ENCODE measurements at places on chromosomes 3 and 15. TPM values are rescaled to one million over a fixed set of nuclear protein-coding genes. Genes with fewer than 3 reads are reported as not detected.

USP13 gene
- polyA plus RNA-seq = 23.5 TPM

ARPIN gene
- 32.9 TPM for polyA plus RNA-seq

DNA sequence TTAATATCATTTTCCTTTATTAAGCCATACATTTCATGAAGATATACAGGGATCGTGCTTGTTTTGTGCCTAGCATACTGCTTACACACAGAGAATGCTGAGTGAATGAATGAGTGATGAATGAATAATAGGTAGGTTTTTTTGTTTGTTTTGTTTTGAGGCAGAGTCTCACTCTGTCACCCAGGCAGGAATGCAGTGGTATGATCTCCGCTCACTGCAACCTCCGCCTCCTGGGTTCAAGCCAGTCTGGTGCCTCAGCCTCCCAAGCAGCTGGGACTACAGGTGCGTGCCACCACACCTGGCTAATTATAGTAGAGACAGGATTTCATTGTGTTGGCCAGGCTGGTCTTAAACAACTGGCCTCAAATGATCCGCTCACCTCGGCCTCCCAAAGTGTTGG, 400.0 kb downstream of the ROBO1 start:
- no peak for DNase-seq

CFAP92 gene
- 2.6 TPM for polyA plus RNA-seq

ADIPOQ gene
- polyA plus RNA-seq = 0.03 TPM

IREB2 gene
- 45.2 TPM for polyA plus RNA-seq

DNA sequence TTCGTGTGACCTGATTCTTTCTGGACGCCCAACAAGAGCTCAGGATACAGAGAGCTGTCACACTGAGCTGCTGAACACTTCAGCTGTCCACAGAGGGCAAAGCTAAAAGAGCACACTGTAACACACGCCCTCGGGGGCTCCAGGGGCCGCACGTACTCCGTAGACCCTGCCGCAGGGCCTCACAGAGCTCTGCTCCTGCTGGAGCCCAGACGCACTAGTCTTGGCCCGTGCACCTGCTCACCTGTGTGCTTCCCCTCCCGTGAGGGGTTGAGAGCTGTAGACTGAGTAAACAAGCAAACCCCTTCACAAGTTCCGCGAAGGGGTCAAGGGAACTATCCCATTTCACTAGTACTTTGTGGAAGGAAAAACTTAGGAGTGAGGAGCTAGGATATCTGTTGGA, 30.7 kb upstream of the TUSC7 start:
- no peak for DNase-seq

DNA sequence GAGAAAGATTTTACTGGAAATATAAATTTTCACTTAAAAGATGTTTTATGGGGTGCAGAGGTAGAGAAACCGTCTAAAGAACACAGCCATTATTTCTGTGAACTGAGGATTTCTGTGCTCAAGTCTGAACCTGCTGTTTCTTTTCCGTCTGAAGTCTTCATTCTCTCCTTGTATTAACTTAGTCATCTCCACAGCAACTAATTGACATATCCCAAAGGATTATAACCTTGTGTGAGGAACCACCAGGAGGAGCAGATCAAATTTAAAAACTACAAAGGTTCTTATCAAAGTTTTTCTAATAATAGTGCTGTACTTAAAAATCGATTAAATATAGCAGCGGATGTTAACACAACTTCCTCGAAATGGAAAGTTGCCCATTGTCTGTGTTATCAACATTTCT, 31.1 kb upstream of the ICE2 start:
- DNase-seq = no peak

All from right lung (tissue), 10 donors.